ENCODE measurements at places on chromosomes 2 and 18.

DNA sequence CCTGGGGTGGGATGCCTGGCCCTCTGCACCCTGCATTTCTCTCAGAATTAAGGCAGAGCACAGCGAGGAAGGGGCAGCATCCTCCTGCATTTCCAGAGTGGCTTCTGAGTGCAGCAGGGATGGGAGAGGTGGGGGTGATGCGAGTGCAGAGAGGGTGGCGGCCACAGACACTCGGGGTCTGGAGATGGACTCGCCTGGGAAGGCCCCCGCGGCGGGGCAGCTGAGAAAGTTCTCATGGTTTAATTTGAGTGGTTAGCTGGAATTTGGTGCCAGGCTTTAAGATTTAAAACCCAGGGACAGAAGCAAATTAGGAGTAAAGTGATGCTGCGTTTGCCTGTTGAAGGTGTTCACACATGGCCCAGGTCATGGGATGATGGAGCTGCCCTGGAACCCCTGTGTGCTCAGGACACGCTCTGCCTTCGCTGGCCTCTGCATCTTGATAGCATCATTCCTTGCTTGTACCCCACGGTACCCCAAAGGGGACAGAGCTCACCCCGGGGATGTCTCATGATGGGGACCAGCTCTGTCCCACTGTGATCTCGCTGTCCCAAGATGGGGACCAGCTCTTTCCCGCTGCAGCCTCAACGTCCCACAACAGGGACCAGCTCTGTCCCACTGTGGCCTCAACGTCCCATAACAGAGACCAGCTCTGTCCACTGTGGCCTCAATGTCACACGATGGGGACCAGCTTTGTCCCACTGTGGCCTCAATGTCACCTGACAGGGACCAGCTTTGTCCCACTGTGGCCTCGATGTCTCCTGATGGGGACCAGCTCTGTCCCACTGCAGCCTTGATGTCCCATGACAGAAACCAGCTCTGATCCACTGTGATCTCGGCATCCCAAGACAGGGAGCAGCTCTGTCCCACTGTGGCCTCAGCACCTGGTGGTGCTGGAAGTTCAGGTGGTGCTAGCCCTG, 27.5 kb downstream of the TMEM18 start:
- DNase-seq: no peak

DNA sequence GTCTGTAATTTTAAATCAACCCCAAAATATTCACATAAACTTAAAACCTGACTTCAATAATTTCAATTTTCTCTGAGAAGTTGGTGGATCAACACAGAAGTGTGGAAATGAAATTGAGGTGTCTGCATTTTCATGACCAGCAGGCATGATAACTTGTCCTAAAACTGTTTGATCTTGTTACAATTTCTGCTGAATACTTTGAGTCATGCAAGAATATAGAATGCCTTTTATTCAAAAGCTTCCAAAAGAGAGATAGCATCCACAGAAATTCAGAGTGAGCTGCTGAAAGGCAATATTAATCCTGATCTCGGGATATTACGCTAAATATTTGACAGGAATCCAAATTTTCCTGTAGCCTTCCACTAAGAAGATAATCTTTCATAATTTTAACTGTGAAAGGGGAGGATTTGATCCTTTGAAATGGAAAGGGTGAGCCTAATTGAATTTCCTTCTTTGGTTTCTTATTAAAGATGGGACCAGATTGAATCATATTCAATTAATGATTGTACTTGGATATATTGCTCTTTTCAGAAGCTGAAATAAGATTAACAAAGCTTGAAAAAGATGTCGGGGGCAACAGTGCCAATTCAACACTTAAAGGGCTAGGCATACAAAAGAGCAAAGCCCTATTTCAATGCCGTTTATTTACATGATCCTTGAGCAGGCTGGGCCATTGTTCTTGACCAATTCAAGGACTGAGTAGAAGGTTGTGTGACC, 129.3 kb downstream of the NCKAP5 start:
- no peak for DNase-seq

GRCh38 chr2:226934546-226935201, 98.8 kb downstream of the RHBDD1 start:
- no peak for DNase-seq

- no peak for DNase-seq
Observed at GRCh38 chr2:217399291-217399690, 539.4 kb upstream of the TNP1 start.

GRCh38 chr18:71252351-71252865, 963.6 kb downstream of the SOCS6 start:
- DNase-seq: no peak

- peak; percentile 72 for DNase-seq
Observed at GRCh38 chr18:10140461-10141282, 226.9 kb downstream of the VAPA start.
